ENCODE measurements at places on chromosomes 7 and 10.
A peak's percentile ranks its signal among the peaks of the same experiment; 100 is the strongest.

- DNase-seq, result no peak
Observed at GRCh38 chr7:26954951-26955350, 90.6 kb upstream of the SKAP2 start.

GRCh38 chr7:80942261-80943041, 23.6 kb upstream of the SEMA3C start:
- peak; percentile 45 for DNase-seq

DNA sequence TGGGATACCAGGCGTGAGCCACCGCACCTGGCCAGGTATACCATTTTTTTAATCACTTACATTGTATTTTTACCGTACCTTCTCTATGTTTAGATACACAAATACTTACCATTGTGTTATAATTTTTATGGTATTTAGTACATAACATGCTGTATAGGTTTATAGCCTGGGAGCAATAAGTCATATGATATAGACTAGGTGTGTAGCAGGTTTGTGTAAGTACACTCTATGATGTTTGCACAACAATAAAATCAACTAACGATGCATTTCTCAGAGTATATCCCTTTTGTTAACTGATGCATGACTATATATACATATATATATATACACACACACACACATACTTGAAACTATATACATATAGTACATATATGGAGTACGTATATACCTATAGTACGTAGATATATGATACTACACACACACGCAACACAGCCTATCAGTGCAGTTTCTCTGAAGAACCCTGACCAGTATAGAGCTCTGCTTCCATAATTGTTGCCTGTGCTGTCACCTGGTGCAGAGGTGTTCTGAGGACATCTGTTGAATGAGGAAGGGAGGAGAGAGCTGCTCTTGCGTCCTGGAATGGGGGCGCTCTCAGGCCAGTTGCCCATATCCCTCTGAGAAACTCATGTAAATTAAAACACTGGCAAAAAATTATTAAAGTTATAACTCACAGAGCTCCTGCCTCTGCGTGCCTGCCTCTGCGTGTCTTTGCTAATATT, 315.3 kb downstream of the FGFR2 start:
- DNase-seq, result no peak

GRCh38 chr7:35875292-35875691, 74.4 kb downstream of the SEPTIN7 start:
- DNase-seq, result no peak

- no peak for DNase-seq
Observed at GRCh38 chr7:151453326-151453791, 13.4 kb upstream of the CRYGN start.

GRCh38 chr7:47236480-47237129, 345.3 kb downstream of the TNS3 start:
- DNase-seq, result no peak

GRCh38 chr10:122304054-122304579, 33.0 kb downstream of the BTBD16 start:
- DNase-seq, result no peak

GRCh38 chr7:29044554-29044953, 86.4 kb upstream of the TRIL start:
- no peak for DNase-seq

DNA sequence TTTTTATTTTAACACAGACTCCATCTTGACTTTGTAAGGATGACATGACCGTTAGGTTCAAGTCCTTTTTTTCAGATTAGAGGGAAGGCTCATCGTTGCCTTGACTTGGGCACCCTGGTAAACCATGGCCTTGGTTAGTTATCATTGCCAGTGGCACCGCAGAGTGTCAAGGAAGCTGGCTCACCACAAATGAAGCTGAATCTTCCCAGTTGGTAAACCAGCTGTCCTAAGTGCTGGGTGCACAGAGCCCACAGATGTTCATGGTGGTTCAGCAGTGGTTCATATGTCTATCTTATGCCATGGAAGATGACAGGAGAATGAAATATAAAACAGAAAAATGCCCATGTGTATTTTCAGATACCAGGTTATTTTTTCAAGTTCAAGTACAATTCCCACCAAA, 273.6 kb downstream of the PLXDC2 start:
- DNase-seq, result no peak

DNA sequence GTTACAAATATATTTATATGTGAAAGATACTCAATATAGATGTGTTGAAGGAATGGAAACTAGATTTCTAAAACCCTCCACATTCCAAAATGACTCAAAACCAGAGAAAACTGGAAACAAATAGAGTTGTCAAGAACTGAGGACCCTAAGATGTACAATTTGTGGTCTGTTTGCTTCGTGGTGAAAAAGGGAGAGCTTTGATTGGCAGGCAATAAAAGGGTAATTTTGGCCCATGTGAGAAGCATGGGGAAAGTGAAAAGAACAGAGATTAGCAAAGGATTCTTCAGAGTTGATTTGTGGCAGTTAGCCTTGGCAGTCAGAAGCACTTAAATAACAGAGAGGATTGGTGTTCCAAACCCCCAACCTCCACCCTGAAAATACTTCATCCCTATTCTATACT, 37.1 kb upstream of the DKK1 start:
- DNase-seq, result no peak

- DNase-seq, result no peak
Observed at GRCh38 chr7:149626972-149627371, 129.4 kb upstream of the ZNF746 start.

GRCh38 chr10:62640411-62640810, 164.1 kb upstream of the ADO start:
- DNase-seq, result no peak

- DNase-seq, result no peak
Observed at GRCh38 chr7:91847876-91848588, 32.5 kb downstream of the MTERF1 start.

DNA sequence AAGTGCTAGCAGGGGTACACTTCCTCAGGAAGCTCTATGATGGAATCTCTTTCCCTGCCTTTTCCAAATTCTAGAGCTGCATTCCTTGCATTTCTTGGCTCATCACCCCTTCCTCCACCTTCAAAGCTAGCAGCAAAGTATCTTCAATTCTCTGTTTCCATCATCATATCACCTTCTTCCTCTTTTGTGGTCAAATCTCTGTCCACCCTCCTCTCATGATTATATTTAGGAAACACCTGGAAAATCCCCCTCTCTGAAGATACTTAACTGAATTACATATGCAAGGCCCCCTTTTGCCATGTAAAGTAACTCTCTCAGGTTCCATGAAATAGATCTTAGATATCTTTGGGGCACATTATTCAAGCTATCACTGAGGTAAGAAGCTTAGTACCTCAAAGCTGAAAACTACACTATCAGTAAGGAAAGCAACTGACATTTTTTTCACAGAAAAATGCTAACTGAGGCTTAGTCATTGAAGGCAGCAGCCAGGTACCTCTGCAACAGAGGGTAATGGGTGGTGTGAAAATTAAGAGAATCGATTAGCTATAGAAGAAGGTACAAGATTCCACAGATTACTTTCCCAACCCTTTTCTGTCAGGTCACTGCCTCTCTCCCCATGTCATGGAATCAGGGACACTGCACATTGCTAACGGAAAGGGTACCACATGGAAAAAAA, 197.3 kb downstream of the MACC1 start:
- DNase-seq, result no peak

DNA sequence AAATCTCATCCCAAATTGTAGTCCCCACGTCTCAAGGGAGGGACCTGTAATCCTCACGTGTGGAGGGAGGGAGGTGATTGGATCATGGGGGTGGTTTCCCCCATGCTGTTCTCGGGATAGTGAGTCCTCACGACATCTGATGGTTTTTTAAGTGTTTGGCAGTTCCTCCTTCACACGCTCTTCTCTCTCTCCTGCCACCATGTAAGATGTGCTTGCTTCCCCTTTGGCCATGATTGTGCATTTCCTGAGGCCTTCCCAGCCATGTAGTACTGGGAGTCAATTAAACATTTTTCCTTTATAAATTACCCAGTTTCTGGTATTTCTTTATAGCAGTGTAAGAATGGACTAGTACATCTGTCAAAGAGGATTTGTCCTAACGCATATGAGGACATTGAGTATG, 59.5 kb downstream of the RGS10 start:
- DNase-seq, result no peak

- no peak for DNase-seq
Observed at GRCh38 chr10:31509989-31510388, 191.0 kb downstream of the ZEB1 start.

GRCh38 chr10:69817078-69817581, 15.4 kb downstream of the COL13A1 start:
- no peak for DNase-seq

- no peak for DNase-seq
Observed at GRCh38 chr10:100327718-100328009, 2.4 kb downstream of the PKD2L1 start.

- no peak for DNase-seq
Observed at GRCh38 chr7:47408675-47409074, 173.2 kb downstream of the TNS3 start.

- DNase-seq, result no peak
Observed at GRCh38 chr7:117731455-117731854, 141.8 kb downstream of the CTTNBP2 start.

- DNase-seq, result no peak
Observed at GRCh38 chr10:124738441-124738840, 5.7 kb downstream of the FAM53B start.

DNA sequence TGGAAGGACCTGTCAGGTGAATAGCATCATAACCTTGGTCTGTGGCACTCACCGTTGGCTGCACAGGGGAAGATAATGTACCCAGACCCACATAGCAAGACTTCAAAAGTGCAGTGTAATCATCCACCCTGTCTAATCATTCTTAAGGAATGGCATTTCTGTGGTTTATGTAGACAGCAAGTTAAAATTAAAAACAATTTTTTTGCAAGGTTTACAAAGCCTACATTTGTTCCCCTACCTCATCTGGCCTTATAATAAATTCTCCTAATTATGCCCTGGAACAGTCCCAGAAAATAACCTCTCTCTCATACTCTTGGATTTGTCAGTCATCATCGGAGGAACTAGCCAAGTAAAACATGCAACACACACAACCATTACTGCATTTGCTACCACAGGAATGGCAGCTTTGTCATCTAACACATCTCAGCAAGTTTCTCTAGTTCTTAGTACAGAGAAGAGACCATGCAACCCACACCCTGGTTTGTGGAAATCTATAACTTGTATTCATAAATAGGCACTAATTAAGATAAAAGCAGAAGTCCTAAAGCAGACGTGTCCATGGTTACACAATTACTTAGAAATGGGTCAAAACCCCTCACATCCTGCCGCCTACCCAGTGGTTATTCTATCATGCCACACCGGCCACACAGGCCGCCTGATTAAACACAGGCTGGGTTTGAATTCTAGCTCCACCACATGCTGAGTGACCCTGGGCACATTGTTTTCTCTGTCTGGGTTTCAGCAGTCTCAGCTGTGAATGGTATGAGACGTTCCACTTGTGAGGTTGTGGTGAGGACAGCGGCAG, 19.1 kb downstream of the ABLIM1 start:
- no peak for DNase-seq

GRCh38 chr7:128168667-128169210, 72.3 kb upstream of the LEP start:
- DNase-seq, result peak; percentile 58

DNA sequence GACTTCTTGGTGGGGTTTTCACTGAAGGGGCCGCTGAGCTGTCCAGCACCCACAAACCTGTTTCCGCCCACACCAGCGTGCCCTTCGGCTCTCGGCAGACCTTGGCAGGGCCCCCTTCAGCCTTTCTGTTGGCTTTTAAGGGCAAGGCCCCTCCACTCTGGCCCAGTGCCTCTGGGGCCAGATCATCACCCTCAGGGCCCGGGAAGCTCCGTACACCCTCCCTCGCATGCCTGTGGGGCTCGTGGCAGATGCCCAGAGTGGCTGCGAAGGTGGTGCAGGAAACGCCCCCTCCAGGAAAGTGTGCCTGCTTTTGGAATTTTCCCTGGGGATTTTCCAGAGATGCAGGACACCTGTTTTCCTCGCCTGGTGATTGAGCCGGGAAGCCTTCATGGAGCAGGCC, 7.0 kb downstream of the LHPP start:
- no peak for DNase-seq

DNA sequence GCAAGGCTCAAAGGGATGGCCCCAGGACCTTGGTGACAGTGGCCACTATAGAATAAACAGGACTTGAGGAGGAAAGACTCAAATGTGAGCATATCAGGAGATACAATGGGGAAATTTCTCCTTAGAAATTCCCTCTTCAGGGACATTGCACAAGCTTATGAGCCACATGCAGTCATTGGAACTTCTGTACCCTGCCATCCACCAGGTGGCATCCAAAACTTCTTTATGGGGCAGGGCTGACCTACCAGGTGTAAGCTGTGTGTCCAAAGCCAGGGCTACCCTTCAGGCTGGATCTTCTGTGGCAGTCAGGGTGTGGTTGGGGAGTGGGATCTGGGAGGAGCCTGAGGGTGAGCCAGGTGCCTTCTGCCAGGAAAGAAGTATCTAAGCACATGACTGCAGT, 36.6 kb upstream of the LRRC18 start:
- DNase-seq, result no peak

DNA sequence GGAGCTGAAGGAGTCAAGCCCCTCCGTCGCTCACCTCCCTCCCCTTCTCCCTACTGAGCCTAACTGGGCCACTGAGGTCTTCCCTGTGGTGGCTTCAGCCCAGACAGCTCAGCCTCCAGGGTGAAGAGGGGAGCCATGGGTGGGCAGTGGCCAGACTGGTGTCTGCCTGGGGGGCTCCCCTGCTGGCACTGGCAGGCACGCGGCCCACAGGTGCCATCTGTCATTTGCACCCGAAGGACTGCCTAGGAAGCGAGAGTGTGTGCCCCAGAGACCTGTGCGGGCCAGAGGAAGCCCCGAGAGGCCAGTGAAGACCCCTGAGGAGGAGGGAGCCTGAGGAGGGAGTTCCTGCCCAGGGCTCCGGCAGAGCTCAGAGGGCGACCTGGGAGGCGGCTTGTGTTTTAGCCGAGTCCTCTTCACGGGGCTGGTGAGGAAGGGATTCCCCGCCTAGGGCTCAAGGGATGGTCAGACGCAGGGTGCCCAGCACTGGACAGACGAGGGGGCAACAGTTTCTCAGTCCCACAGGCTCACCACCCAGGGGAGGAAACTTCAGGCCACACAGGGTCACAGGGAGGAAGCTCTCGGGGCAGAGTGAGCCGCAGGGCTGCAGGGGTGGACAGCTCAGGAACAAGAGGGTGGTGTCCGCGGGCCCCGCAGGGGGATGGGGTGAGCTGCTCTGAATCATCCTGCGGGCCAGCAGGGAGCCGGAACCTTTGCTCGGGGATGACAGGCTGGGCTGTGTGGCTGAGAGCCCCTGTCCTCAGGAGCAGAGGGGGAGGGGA, 76.2 kb upstream of the PPP2R2D start:
- DNase-seq, result no peak

- DNase-seq, result no peak
Observed at GRCh38 chr7:81235997-81236396, 317.1 kb upstream of the SEMA3C start.

DNA sequence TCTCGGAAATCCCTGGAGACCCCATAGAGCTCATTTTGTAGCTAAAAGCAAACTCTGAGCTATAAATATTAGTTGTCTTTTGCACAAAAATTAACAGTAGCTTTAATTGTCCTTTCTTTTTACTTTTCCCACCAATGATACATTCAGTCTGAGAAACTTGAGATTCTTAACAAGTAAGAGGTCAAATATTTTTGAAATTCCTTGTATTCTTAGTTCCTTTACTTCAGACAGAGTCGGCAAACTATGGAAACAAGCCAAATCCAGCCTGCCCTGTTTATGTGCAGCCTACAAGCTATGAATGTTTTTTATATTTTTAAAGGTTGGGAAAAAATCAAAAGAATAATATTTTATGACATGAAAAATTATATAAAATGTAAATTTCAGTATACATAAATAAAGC, 146.6 kb downstream of the CTNNA3 start:
- DNase-seq, result no peak

GRCh38 chr10:63657761-63658160, 136.6 kb downstream of the REEP3 start:
- no peak for DNase-seq

All from HEK293T (cell line).